ENCODE measurements at places on chromosomes 12 and 14.

- DNase-seq = no peak
Observed at GRCh38 chr12:75921622-75922289, 109.8 kb downstream of the PHLDA1 start.

DNA sequence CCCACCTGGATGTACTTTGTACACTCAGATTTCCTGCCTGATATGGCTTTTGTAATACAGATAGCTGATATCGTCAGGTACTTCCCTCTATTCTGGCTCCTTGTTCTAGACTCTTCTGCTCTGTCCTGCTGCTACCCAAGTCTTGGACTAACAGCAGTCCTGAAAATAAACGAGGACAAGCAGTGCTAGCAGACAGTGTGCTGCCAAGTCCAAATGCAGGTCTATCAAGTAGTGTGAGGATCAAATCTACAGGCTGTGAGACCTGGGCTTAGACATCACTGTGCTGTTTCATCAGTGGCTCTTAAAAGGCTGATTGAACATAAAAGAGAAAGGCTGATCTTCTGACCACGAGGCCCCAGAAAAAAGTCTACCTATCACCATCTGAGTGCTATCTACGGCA, 418.1 kb downstream of the APAF1 start:
- no peak for DNase-seq

- DNase-seq = no peak
Observed at GRCh38 chr14:100073576-100074430, 8.6 kb downstream of the EVL start.

GRCh38 chr14:60647081-60647836, 2.0 kb downstream of the SIX1 start:
- DNase-seq = no peak

DNA sequence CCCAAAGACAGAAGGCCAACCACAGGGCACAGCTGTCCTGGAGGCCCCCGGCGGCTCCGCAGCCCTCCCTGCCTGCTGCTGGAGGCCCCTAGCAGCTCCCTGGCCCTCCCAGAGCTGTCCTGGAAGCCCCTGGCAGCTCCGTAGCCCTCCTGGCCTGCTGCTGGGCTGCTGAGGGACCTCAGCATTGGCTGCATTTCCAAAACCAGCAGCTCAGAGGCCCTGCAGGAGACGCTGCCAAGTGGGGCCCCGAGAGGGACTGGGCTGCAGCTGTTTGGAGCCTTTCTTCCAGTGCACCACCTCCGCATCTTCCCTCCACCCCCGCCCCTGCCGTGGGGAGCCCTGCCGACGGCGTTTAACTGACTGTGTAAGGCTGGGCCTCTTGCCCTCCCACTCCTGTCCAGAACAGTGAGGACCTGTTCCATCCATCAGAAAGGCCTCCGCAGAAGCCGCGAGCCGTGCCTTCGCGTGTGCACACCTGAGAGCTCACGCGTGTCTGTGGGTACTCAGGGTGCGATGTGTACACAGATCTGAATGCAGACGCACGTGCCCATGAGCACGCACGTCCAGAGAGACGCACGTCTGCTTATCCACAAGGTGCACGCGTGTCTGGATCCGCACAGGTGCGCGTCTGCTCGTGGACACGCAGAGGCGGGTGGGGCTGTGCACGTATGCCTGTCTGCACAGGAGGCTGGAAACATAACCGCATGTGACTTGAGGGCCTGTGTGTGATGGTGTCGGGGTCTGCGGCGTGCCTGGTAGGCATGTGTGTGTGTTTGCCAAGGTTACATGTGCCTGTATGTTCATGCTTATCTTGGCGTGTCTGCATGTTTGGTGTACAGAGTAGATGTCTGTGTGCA, 57.0 kb upstream of the FBRSL1 start:
- DNase-seq = no peak

DNA sequence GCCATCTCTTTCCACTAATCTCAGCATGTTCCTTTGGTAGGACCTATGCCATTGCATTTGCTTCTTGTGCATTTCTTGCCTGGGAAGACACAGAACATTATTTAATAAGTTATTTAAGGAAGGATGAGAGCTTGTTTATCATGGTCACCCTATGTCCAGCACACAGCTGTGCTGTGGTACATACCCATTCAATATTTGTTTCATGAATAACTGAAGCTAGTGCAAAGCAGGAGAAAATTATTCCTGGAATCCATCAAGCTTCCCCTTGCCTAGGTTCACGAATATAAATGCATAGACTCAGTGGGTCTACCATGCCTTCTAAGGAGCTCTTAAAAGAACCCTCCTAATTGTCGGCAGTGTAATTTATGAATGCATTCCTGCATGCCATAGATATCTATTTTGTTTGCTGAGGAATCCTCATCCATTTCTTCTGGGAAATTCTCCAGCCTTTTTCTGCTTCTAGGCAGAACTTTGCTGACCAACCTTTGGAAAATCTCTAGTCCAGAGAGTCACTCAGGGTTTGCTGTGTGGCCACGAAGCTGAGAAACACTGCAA, 599.8 kb upstream of the TMEM132C start:
- no peak for DNase-seq

DNA sequence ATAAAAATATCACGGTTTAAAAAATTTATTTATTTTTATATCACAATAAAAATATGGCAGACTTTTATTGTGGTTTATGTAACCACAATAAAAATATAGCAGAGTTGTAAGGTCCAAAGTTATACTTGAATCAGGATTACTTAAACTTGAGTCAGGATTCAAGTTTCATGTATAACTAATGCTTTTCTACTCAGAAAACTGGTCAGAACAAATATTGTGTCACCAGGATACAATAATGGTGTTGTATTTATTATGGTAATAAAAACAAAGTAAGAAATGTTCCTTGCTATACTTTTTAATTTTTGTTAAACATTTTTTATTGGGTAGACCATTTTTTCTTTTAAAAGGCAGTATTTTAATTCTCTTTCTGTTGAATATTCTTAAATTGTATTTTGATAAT, 29.2 kb upstream of the EPS8 start:
- no peak for DNase-seq

- DNase-seq = no peak
Observed at GRCh38 chr12:107490010-107490409, 195.6 kb upstream of the PWP1 start.

DNA sequence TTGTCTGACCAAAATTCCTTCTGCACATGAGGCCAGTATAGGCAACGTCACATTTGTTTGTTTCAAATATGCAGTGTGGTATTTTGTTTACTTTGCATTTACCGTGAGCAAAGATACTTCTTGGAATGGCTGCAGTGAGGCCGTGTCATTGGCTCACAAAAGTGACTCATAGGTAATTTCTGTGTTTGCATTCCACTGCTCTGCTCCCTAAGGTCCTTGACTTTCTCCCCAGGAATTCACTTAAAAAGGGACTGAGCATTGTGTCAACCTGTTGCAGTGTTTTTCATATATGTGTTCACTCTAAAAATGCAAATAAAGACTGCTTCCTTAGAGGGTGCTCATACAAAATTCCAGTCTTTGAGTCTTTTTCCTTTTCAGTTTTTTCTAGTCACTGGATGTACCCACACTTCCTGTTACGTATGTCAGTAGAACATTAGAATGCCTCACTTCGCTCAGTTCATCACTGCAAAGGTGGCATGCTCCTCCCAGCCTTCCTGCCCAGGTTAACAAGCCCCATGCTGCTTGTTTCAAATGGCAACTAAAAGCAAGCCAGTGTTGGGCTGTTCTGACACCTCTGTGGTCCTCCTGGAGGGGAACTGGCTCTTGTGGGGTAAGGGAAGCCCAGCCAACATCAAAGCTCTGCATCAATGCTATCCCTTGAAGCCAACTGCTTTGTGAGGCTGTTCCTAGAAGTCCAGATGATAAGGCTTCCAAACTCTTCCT, 9.1 kb downstream of the C12orf76 start:
- DNase-seq = no peak

- DNase-seq = no peak
Observed at GRCh38 chr12:22974865-22975264, 349.9 kb downstream of the ETNK1 start.
